Skin of body (tissue), 3 donors: ENCODE measurements at places on chromosomes 2 and 18. TPM values are rescaled to one million over a fixed set of nuclear protein-coding genes. Genes with fewer than 3 reads are reported as not detected.

ZSWIM2 gene
- not detected for total RNA-seq

AOX1 gene
- 2.6 TPM for total RNA-seq

DSG2 gene
- total RNA-seq, result 23.3 TPM

APCDD1 gene
- 125 TPM for total RNA-seq

ATP8B1 gene
- total RNA-seq, result 23.0 TPM

IL1R2 gene
- total RNA-seq, result 15.6 TPM

SLC16A14 gene
- total RNA-seq, result 8.2 TPM

CELF4 gene
- total RNA-seq, result 0.69 TPM

LIMS4 gene
- total RNA-seq, result 0.49 TPM

ZNF396 gene
- 1.6 TPM for total RNA-seq

GREB1L gene
- total RNA-seq, result 4.2 TPM

ARHGEF4 gene
- 19.9 TPM for total RNA-seq

ASTL gene
- 0.30 TPM for total RNA-seq

SRD5A2 gene
- total RNA-seq, result not detected

GRHL1 gene
- total RNA-seq, result 93.0 TPM

ACVR1C gene
- total RNA-seq, result 3.6 TPM

CDH7 gene
- total RNA-seq, result 0.79 TPM

CDH19 gene
- 4.5 TPM for total RNA-seq

FAM124B gene
- 4.9 TPM for total RNA-seq

ALLC gene
- total RNA-seq, result not detected

XRCC5 gene
- total RNA-seq, result 166 TPM

AFG3L2 gene
- 34.8 TPM for total RNA-seq

MTIF2 gene
- 16.8 TPM for total RNA-seq
